HS-5 (cell line): ENCODE measurements at places on chromosomes 11 and 22.

GRCh38 chr11:86934582-86934900, 20.7 kb downstream of the FZD4 start:
- no peak for DNase-seq

- DNase-seq: no peak
These were observed 36.9 kb downstream of the OR6Q1 start for GRCh38 chr11:58067685-58068084.

- no peak for DNase-seq
These were observed 216.4 kb downstream of the MN1 start for GRCh38 chr22:27585141-27585540.

DNA sequence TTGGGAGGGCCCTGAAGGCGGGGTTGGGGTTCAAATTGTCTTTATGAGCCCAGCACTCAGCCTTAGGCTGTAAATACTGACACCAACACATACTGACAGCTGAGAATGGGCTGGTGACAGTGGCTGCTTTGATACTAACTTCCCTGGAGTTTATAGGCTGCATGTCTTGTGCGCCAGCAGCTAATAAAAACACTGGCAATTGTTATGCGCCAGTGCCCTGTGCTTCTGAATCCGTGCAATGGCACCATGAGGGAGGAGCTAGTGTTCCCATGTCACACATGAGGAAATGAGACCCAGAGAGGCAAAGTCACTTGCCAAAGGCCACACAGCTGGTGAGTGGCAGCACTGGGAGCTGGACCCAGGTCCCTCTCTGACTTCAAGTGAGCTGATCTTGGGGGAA, 23.8 kb downstream of the SHISAL1 start:
- DNase-seq: no peak

- no peak for DNase-seq
These were observed 8.0 kb upstream of the CHADL start for GRCh38 chr22:41248758-41249157.

- DNase-seq: no peak
These were observed 46.6 kb downstream of the CELF1 start for GRCh38 chr11:47506373-47506772.

DNA sequence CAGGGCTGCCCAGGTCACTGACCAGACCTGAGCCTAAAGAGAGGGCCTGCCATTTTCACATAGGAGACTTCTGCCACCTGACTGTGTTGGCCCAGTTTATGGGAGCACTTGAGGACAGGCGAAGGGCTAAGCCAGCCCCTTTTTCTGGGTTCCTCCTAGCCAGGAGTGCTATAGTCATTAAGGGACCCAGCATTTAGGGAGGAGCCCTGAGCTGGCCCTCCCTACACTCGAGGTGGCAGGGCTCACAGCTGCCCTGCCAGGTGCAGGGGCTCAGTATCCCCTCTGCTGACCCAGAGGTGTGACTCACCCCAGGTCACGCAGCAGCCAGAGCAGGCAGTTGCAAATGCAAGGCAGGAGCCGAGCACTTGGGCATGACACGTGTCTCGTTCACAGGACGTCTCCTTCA, 86.3 kb upstream of the CRYBB3 start:
- no peak for DNase-seq

DNA sequence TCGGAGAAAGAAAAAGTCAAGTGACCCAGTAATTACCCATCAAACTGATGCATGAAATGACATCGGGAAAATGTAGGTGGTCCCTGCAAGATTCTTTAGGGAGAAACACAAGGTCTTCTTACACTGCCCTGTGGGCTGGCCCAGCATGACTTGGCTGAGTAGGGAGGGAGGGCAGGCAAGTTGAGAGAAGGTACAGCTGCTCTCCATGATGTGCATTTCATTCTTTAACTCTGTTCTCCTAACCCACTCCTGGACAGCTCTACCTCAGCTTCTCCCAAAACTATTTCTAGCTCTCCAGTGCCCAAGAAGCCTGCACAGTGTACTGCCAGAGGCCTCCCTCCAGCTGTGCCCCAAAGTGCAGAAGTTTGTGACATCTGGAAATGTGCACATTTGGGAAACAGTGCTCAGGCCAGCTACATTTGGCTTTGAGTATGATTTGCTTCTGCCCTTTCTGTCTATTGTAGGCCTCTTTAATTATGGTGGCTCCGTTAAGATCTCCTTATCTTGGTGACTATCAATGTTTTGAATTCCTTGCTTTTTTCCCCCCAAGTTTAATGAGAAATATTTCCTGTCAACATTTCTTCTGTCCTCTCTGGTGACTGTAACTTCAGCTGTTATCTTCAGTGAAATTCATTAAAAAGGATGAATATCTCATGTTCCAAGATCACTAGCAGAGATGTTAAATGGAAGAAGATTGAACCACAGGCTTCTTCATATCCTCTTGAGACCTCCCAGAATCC, 26.7 kb upstream of the PRSS23 start:
- no peak for DNase-seq

DNA sequence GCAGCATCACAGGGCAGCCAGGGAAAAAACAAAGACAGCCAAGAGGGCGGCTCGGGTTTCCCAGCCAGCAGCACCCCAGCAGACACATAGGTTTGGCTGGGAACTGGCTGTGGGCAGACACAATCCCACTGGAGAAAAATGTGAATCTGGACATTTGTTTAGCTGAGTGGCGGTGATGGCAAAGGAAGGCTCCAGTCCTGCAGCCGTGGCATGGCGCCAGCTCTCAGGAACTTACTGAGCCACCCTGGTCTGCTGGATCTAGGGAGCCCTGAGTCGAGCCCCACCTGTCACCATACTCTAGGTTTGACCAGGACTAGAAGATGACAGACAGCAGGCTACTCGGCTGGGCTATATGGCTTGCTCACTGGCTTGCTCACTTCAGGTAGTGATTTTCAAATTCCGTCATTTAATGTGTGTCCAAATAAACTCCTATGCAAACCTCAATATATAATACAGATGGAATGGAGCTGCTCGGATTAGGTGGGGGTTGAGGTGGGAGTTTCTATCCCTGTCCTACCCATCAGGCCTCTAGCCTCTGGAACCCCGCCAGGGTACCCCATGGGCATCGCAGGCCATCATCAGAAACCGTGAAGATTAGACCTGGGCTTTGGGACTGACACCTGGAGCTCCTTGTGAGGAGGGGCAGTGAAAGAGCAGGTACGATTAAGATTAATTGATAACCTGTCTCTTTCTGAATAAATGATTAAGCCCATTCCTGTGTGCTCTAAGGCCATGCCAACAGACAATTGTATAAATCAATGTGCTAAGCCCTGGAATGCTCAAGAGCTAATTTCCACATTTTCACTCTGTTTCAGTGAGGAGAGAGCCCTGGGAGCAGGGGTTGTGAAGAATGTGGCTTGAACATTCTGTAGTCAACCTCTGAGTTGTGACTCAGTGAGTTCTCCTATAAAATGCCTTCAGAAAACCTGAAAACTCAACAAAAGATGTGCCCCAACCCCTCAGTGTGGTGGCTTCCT, 42.5 kb downstream of the GALNT18 start:
- DNase-seq: no peak

GRCh38 chr22:46907241-46908215, 145.1 kb downstream of the TBC1D22A start:
- no peak for DNase-seq

GRCh38 chr22:50035131-50035881, 22.7 kb upstream of the IL17REL start:
- DNase-seq: no peak

- no peak for DNase-seq
These were observed 65.9 kb downstream of the UBASH3B start for GRCh38 chr11:122721201-122721963.
